Astrocyte (in vitro differentiated cells and primary cell): ENCODE measurements at places on chromosomes 1 and 21.

DNA sequence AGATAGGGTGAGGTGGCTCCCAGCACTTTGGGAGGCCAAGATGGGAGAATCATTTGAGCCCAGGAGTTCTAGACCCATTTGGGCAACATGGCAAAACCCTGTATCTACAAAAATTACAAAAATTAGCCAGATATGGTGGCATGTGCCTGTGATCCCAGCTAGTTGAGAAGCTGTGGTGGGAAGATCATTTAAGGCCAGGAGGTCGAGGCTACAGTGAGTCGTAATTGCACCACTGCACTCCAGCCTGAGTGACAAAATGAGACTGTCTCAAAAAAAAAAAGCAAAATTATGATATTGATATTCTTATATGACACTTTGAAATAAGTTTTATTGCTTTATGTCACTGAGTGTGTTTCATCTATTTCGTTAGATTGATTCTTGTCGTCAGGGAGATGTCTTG is 7.4 kb downstream of the ACADM start:
- DNase-seq: no peak
- no peak overlapping the region for H3K27ac ChIP-seq
- H3K4me1 ChIP-seq: no peaks in the 10 kb centered on the region
- H3K27me3 ChIP-seq: no peaks in the 10 kb centered on the region

DNA sequence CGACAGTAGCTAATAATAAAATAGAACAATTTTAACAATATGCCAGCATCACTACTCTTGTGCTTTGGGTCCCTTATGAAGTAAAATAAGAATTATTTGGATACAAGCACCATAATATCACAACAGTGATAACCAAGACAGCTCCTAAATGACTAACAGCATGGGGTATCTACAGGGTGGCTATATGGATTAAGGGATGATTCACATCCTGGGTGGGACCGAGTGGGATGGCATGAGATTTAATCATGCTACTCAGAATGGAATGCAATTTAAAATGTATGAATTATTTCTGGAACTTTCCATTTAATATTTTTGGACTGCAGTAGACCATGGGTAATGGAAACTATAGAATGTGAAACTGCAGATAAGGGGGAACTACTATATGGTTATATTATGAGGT is 28.1 kb upstream of the B3GALNT2 start:
- no peaks in the 10 kb centered on the region for H3K36me3 ChIP-seq
- DNase-seq: peak; percentile 38
- H3K27ac ChIP-seq: no peak overlapping the region
- peaks cover 8% of the 10 kb centered on the region for H3K4me1 ChIP-seq
- no peaks in the 10 kb centered on the region for H3K27me3 ChIP-seq
- H3K4me3 ChIP-seq: no peak overlapping the region

DNA sequence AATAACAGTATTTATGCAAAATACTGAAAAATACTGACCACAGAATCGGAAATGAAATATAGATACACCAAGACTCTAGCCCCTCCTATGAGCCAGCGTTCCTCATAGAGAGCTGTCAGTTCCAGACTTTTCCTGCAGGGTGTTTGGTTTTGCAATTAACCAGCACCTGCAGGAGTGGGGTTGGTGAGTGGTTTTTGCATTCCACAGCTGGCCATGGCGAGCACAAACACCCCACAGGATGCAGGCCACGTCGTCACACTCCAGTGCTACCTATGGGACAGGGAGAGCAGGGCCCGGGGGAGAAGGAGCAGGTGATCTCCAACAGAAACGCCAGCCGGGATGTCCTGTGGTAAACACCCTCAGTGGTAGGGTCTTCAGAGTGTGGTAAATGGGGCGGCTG is 94.1 kb downstream of the ERG start:
- no peak overlapping the region for H3K27ac ChIP-seq
- no peaks in the 10 kb centered on the region for H3K36me3 ChIP-seq
- H3K4me1 ChIP-seq: no peaks in the 10 kb centered on the region
- no peak for DNase-seq
- H3K4me3 ChIP-seq: no peak overlapping the region

DNA sequence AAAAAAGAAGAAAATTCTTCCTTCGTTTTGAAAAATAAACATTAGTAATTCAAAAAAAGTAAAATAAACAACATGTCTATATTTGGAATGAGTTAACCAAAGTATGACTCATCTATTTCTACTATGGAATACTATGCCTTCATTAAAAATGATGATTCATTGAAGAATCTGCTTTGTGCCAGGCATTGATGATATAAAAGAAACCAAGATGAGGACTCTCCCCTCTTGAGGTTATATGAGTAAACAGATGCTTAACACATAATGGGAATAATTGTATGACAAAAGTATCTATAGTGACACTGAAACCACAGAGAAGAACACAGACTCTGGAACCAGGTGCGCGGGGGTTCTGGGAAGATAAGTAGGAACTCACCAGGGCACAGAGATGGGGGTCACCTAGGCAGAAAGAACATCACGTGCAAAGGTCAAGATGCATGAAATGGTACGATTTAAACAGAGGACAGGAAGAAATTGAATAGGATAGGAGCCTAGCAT is 18.8 kb downstream of the ELF3 start:
- H3K27me3 ChIP-seq: no peaks in the 10 kb centered on the region
- peaks cover 9% of the 10 kb centered on the region for H3K4me1 ChIP-seq
- H3K4me3 ChIP-seq: no peak overlapping the region
- no peaks in the 10 kb centered on the region for H3K36me3 ChIP-seq
- peak; percentile 88 for DNase-seq

DNA sequence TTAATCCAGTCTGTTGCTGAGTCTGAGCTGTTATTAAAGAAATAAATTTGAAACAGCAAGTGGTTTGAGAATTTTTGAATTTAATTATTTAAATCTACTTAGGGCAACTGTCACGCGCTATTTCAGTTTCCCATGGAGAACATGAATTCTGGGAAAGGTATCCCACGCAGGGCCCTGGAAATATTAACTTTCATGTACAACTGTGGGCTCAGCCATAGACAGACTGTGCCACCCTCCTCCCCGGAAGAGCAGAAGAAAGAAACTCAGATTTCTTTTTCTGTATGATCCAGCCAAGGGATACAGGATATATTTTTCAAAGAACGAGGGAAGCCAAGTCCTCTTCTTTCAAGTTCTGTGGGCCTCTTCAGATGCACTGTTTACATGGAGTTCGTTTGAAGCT is 172.6 kb upstream of the LMO4 start:
- H3K4me3 ChIP-seq: no peak overlapping the region
- H3K27ac ChIP-seq: no peak overlapping the region
- no peaks in the 10 kb centered on the region for H3K36me3 ChIP-seq

DNA sequence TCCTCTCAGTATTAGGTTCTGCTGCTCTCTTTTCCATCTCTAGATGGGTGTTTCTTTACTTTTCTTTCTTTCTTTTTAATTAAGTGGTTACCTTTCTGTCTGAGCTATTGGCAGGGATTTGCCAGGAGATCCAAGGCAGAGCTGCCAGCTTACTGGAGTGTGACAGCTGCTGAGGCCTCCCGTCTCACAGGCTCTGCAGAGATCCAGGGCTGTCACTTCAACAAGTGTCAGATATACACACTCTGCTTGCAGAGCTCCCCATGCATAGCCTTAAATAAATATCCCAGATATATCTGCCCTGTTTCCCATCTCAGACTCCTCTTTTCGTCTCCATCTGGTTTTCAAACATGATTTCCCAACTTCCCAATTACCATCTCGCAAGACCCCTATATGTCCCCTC is 124.3 kb downstream of the NOS1AP start:
- DNase-seq: no peak
- H3K27ac ChIP-seq: no peak overlapping the region
- H3K4me3 ChIP-seq: no peak overlapping the region
- no peaks in the 10 kb centered on the region for H3K27me3 ChIP-seq
- H3K36me3 ChIP-seq: no peaks in the 10 kb centered on the region

DNA sequence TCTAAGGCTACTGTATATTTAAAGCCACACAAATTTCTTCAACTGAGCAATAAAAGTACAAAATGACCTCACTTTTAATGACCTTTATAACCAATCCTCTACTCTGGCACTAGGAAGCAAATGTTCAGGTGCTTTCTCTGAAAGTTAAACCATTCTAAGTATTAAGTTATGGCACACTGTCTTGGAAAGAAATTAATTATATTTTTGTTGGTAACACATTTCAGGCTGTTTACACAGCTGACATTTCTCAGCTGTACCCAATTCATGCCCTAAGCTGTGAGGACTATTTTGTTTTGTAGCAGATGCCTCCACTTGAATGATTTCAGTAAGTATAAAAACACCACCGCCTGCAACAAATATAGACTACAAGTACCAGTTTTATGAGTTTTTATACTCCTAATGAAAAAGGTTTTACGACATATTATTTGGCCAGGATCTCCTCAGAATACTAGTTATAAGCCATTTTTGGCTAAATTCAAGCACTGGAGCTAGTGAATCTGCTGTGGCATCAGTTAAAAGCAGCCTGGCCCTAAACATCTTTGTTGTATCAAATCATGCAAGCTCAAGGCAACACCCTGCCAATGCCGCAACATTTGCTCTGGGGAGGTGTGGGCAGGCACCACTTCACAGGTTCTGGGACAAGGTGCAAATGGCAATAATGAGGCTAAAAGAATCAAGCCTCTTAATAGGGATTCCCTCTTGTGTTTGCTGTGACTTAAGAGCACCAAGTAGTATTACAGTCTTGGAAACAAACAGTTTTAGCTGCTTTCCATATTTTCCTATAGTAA is 228.4 kb upstream of the DMRTA2 start:
- DNase-seq: no peak
- no peaks in the 10 kb centered on the region for H3K4me1 ChIP-seq
- H3K4me3 ChIP-seq: no peak overlapping the region
- no peaks in the 10 kb centered on the region for H3K36me3 ChIP-seq

DNA sequence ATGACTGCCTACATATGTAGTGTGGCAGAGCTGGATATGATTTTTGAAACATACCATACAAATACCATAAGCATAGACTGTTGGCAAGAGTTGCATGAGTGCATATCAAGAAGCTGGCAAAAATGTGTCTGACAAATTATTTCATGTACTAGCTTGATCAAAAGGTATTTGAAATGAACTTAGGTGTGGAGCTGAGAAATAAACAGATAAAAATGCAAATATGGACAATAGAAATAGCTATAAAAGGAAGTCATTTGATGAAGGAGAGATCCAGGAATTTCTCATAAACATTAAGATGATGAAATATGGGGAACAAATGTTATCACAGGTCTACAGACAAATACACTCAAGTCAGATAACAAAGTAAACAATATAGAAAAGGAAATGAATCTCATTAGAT is 609.1 kb downstream of the PTPRC start:
- H3K4me3 ChIP-seq: no peak overlapping the region
- no peaks in the 10 kb centered on the region for H3K27me3 ChIP-seq
- no peak for DNase-seq
- H3K4me1 ChIP-seq: no peaks in the 10 kb centered on the region
- no peak overlapping the region for H3K27ac ChIP-seq
- H3K36me3 ChIP-seq: no peaks in the 10 kb centered on the region

DNA sequence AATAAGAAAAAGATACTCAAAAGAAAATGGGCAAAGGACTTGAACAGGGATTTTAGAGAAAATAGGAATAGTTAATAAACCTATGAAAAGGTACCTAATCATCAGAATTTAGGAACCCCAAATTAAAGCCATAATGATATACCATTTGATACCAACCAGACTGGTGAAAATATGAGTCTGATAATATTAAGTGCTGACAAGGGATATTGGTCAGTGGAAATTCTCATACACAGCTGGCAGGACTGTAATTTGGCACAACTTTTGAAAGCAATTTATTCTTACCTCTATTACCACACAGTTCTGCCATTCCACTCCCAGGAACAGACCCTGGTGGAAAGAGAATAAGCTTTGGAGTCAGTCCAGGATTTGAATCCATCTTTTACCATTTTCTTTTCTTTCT is 111.3 kb downstream of the KIF26B start:
- H3K36me3 ChIP-seq: no peaks in the 10 kb centered on the region
- no peak overlapping the region for H3K27ac ChIP-seq
- no peak for DNase-seq
- no peak overlapping the region for H3K4me3 ChIP-seq
- H3K4me1 ChIP-seq: no peaks in the 10 kb centered on the region

- H3K4me1 ChIP-seq: no peaks in the 10 kb centered on the region
- H3K36me3 ChIP-seq: no peaks in the 10 kb centered on the region
These were observed 29.9 kb upstream of the PRDX6 start for GRCh38 chr1:173447224-173447623.

DNA sequence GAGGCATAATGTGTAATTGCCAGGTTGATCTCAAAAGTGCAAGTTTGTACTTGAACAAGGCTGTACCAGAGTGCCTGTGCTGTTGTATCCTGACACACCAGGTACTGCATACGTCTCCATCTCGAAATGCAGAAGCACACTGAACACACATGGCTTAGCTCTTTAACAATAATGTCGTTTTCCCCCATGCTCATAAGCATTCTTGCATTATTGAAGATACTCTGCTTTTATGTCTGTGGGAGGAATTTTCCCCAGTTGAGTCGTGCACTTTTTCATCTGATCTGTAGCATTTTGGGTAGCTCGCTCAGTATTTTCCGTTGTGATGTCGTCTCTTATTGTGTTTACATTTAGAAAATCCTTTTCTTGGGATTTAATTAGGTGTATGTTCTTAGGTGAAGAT is 98.7 kb downstream of the PCBP3 start:
- DNase-seq: no peak
- no peaks in the 10 kb centered on the region for H3K36me3 ChIP-seq
- H3K4me1 ChIP-seq: no peaks in the 10 kb centered on the region
- no peaks in the 10 kb centered on the region for H3K27me3 ChIP-seq
- no peak overlapping the region for H3K4me3 ChIP-seq

GRCh38 chr1:181010789-181011188 is 11.9 kb downstream of the STX6 start:
- H3K27me3 ChIP-seq: no peaks in the 10 kb centered on the region
- DNase-seq: peak; percentile 79
- H3K36me3 ChIP-seq: no peaks in the 10 kb centered on the region
- H3K4me1 ChIP-seq: peaks cover 9% of the 10 kb centered on the region

DNA sequence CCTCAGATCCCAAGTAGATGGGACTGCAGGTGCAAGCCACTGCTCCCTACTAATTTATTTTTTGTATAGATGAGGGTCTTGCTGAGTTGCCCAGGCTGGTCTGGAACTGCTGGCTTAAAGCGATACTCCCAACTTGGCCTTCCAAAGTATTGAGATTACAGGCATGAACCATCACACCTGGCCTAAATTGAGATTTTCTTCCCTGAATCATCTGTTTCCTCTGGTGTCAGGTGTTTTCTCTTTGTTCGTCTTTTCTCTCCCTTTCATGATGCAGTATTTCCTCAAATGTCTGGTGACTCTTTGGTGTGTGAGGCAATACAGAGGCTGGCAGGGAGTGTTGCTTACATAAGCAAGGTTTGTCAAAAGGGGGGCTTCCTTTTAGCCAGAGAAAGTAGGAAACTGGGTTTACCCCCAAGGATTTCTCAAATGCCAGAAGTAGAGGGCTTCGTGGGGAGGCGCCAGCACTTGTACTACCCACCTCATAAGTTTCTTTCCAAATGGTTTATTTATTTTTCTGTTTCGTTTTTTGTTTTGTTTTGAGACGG is 27.6 kb downstream of the CLDN14 start:
- H3K4me3 ChIP-seq: no peak overlapping the region
- peaks cover 15% of the 10 kb centered on the region for H3K4me1 ChIP-seq
- H3K36me3 ChIP-seq: no peaks in the 10 kb centered on the region
- no peak overlapping the region for H3K27ac ChIP-seq
- no peak for DNase-seq
- H3K27me3 ChIP-seq: no peaks in the 10 kb centered on the region

DNA sequence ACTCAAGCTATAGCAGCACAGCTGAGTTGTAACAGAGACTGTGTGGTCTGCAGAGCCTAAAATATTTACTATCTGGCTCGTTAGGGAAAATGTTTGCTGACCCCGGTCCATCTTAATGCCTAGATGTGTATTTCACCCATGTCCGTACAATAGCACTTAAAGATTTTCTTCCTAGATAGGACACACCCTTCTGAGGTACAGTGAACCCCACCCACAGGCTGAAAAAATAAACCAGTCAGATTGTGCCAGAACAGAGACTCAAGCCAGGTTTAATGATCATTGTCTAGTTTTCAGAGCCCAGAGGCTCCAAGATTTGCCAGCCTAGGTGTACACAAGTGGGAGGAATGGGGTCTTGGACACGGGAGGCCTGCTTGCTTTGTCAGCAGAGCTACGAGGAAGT is 5.6 kb downstream of the AMIGO1 start:
- H3K36me3 ChIP-seq: no peaks in the 10 kb centered on the region
